ENCODE measurements at places on chromosomes 12 and 14. TPM values are rescaled to one million over a fixed set of nuclear protein-coding genes. Genes with fewer than 3 reads are reported as not detected.

The NOP9 gene
- 27.7 TPM for total RNA-seq

The MYRFL gene
- not detected for total RNA-seq

The GLT1D1 gene
- total RNA-seq = 0.10 TPM

The MYBPC1 gene
- total RNA-seq = not detected

The ASIC1 gene
- total RNA-seq = 1.1 TPM

The YAF2 gene
- 71.3 TPM for total RNA-seq

The VRTN gene
- total RNA-seq = not detected

The KRT86 gene
- total RNA-seq = 0.21 TPM

The TCL1B gene
- not detected for total RNA-seq

The OR4N2 gene
- total RNA-seq = not detected

The COL2A1 gene
- not detected for total RNA-seq

The KCNC2 gene
- not detected for total RNA-seq

The TMTC1 gene
- total RNA-seq = 0.40 TPM

The SAMD15 gene
- total RNA-seq = 0.26 TPM

The RNU4-1 gene
- total RNA-seq = 2,168 TPM

The ACTR6 gene
- 24.9 TPM for total RNA-seq

The CLEC12A gene
- total RNA-seq = 0.37 TPM

The SDR9C7 gene
- total RNA-seq = not detected

The GALNT6 gene
- total RNA-seq = 7.0 TPM

The DTX1 gene
- 20.7 TPM for total RNA-seq

The GALNT8 gene
- total RNA-seq = 1.4 TPM

The CMA1 gene
- not detected for total RNA-seq

The STAC3 gene
- 1.6 TPM for total RNA-seq

The METTL1 gene
- total RNA-seq = 20.9 TPM

The INSM2 gene
- not detected for total RNA-seq

The TAS2R8 gene
- total RNA-seq = not detected

The PTHLH gene
- total RNA-seq = not detected

The CCDC177 gene
- total RNA-seq = not detected

The LAG3 gene
- total RNA-seq = 4.6 TPM
